ENCODE measurements at places on chromosomes 5 and 9. TPM values are rescaled to one million over a fixed set of nuclear protein-coding genes. Genes with fewer than 3 reads are reported as not detected.

DNA sequence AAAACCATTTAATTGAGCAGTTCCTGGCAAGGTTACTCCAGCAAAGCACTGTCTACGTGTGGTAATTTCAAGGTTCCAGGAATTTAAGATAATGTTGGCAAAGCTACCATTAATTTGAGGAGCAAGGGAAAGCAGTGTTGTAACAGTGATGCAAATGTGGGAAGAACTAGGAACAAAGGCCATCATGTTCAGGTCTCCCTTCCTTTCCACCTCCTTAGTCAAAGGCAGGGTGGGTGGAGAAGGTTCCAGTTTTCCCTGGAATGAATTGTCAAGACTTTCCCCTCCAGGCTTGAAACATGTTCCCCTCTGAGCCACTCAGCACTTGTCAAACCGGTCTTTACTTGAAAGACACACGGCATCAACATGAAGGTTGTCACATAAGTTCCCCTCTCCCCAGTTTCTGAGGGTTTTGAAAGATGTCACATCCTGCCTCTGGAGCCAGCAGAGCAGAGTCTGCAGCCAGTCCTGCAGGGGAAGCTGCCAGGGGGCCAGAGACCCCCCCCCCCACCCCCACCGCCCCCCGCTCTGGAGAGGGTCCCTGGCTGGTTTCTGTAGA lies 226.0 kb downstream of the GAS1 start:
- peak; percentile 81 for DNase-seq

DNA sequence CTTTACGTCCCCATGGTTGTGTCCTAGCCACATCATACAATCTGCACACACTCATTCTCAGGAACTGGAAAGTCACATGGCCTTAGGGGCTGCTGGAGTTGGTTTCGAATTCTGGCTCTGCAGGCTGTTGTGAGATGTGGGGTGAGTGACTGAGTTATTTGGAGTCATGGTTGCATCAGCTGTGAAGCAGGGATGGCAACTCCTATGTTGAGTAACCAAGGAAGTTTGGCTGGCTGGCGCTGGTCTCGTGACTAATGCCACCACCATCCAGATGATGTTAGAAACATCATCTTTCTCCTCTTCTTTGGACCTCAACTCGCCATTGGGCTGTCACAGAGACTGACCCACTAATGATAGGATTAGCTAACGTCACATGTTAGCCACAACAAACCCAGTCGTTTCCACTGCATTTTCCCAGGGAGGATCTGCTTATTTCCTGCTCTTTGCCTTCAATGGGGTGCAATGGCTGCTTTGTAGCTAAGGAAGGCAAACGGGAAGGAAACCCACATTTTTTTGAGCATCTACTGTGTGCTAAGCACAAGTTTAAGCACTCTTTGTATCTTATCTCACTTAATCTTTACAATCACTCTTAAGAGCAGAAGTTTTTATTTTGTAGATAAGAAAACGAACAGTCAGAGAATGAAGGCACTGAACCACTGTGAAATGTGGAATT lies 78.1 kb upstream of the UBTD2 start:
- DNase-seq = peak; percentile 96

DNA sequence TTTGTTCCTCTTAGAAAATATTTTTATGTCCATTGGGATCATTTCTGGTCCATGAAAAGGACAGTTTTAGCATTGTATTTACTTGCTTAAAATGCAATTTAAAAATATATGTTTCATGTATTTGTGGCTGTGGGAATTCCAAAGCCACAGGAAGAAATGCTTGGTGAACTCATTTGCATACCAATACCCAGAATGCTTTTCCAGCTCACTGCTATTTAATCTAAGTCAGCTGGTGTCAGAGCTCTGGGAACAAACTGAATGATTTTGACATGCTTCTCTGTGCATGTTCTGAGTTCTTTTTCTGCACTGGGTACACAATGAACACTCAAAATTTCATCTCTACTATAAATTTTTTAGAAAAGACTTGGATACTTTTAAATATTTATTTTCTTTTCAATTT lies 482.8 kb upstream of the ARRDC3 start:
- DNase-seq = no peak

DNA sequence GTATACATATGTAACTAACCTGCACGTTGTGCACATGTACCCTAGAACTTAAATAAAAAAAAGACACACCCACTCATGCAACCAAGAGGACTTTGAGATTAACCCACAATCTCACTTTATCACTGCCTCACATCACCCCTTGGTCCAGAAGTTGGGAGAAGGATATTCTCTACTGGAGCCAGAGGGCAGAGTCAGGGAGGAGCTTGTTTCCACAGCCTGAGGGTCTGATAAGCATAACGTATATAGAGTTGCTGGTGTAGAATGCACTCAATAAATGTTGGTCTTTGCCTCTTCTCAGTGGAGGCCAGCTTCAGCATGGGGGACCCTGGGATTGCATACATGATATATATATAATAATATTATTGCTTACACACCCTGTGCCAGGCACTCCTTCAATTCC lies 10.1 kb downstream of the KCNV2 start:
- no peak for DNase-seq

GRCh38 chr5:41252036-41252435 lies 38.7 kb upstream of the C6 start:
- no peak for DNase-seq

Gene ACOT12
- total RNA-seq = not detected

DNA sequence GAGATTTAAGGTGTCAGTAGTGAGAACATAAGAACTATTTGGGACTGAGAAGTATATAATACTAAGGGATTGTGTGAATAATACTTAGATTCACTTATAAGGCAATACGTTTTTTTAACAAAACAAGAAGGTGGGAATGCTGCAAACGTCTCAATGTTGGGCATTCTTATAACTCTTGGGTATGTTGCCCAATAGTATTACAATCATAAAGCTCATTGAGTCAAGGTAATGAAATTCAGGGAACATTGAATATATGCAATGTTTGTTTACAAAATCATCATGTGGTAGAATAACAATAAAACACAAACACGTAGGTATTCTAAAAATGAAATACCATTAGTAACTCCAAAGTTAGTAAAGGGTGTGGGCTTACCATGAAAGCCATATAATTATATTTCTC lies 400.7 kb downstream of the KIAA0825 start:
- DNase-seq = no peak

GRCh38 chr5:176869501-176870109 lies 29.5 kb downstream of the HK3 start:
- no peak for DNase-seq
